GM06990 (cell line): ENCODE measurements at places on chromosomes 13 and 19.

- no peak for DNase-seq
Observed at GRCh38 chr19:40322271-40322610, 26.0 kb downstream of the C19orf47 start.

- DNase-seq = no peak
Observed at GRCh38 chr13:83666141-83666540, 216.1 kb downstream of the SLITRK1 start.

DNA sequence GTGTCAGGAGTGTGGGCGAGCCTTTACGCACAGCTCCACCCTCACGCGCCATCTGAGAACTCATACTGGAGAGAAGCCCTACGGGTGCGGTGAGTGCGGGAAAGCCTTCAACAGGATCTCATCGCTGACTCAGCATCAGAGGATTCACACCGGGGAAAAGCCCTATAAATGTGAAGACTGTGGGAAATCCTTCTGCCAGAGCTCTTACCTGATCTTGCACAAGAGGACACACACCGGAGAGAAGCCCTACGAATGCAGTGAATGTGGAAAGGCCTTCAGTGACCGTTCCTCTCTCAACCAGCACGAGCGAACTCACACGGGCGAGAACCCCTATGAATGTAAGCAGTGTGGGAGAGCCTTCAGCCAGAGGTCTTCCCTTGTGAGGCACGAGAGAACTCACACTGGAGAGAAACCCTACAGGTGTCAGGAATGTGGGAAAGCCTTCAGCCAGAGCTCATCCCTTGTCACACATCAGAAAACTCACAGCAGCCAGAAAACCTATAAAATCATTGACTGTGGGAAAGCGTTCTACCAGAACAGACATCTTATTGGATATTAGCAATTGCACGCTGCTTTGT, 6.9 kb upstream of the ZNF555 start:
- DNase-seq = no peak

- DNase-seq = no peak
Observed at GRCh38 chr13:79796136-79796535, 315.2 kb downstream of the NDFIP2 start.

DNA sequence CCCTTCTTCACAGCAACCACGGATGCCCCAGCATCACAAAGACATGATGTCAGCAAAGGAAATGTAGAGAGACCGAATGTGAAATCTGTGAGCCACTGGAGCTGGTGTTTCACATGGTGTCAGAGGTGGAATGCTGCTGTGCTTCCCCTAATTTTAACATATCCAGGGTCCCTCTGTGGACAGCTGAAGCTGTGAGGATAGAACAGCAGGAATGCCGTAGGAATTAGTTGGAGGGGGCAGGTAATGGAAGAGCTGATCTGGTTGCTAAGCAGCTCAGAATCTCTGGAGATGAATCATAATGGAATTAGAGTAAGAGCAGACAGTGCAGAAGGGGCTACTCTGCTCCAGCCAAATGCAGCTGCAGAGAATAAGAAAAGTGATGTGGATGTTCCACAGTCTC, 68.9 kb upstream of the ZNF835 start:
- DNase-seq = no peak

- DNase-seq = peak; percentile 64
Observed at GRCh38 chr13:75647126-75647784, 11.1 kb downstream of the LMO7 start.

GRCh38 chr13:41199526-41199925, 5.2 kb upstream of the KBTBD7 start:
- peak; percentile 21 for DNase-seq

DNA sequence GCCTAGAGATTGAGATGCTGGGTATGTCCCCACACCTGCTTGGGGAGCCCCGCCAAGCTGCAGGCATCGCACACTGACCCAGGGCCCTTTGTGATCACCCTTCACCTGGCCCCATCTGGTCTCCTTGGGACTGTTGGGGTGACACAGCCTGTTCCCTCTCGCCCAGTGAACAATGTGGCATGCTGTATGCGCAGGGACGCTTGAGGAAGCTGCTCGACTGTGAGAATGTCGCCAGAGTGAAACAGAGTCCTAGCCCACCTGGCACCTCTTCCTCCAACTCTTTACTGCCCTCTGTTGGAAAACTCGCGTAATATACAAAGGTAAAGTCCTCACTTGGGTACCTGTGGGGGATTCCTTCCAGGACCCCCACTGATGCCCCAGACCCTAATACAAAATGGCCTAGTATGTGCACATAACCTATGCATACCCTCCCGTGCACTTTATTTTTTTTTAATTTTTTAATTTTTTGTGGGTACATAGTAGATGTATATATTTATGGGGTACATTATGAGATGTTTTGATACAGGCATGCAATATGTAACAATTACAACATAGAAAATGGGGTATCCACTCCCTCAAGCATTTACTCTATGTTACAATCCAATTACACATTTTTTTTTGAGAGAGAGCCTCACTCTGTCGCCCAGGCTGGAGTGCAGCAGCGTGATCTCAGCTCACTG, 9.0 kb downstream of the BLOC1S3 start:
- DNase-seq = peak; percentile 26

DNA sequence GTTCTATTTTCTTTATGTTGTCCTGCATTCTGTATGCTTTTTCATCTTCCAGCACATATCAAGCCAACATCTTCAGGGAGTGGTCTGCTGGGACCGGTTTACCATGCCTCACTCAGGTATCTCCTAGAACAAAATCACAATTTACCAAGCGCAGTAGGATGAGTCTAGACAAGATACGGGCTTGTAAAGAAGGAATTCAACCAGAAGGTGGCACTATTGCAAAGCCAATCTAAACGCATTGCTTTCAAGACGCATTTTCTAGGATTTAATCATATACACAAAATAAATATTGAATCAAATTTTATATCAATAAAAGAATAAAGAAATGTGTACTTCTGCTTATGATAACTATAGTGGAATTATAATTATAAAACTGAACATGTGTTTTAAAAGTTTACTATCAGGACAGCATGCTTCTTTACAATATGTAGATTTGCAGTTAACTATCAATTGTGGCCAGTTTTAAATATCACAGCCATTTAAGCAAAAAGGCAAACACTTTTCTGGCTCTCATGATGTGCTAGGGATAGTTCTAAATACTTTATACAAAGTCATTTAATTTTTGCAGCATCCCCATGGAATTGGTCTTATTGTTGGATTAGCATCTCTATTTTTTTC, 16.1 kb upstream of the TPP2 start:
- peak; percentile 15 for DNase-seq

GRCh38 chr19:44807162-44807561, 1.7 kb upstream of the BCAM start:
- no peak for DNase-seq

GRCh38 chr13:93963266-93964145, 516.0 kb downstream of the DCT start:
- DNase-seq = no peak

GRCh38 chr19:1491114-1491848, at the start of gene REEP6:
Gene REEP6 (plus strand): TSS chr19:1491181. CDS start chr19:1491270, 89 bp downstream.
- DNase-seq = no peak

- DNase-seq = no peak
Observed at GRCh38 chr19:16904599-16904998, 15.8 kb downstream of the F2RL3 start.

GRCh38 chr13:66951426-66951825, 278.7 kb downstream of the PCDH9 start:
- no peak for DNase-seq

DNA sequence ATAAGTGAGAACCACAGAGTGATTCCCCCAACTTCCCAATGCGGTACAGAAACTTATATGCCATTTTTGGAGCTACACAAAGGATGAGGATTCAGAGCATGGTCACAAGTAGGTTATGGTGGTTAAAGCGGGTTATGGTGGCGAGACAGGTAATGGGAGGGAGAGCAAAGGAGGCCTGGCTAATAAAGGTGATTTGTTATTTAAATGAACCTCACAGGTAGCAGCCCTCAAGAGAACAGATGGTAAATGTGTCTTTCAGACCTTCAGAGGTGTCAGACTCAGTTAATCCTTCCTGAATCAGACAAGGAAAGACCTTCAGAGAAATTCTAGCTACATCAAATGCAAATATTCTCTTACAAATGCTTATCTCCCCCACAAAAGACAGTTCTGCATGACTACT, 1971.4 kb downstream of the OLFM4 start:
- DNase-seq = no peak

DNA sequence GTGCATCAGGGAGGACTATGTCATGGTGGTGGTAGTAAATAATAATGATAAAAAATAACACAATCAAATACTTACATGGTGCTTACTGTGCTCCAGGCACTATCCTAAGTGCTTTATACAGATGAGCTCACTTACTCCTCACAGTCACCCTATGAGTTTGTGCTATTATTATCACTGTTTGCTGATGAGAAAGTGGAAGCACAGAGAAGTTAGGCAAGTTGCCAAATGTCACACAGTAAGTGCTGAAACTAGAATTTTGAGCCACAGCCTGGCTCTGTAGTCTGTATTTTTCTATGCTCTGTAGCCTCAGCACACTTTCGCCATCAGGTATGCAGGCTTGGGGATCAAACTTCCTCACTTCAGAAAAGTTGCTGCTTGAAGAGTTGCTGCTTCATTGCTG, 46.6 kb downstream of the HTR2A start:
- no peak for DNase-seq
